ENCODE measurements at places on chromosomes 1 and 21.

DNA sequence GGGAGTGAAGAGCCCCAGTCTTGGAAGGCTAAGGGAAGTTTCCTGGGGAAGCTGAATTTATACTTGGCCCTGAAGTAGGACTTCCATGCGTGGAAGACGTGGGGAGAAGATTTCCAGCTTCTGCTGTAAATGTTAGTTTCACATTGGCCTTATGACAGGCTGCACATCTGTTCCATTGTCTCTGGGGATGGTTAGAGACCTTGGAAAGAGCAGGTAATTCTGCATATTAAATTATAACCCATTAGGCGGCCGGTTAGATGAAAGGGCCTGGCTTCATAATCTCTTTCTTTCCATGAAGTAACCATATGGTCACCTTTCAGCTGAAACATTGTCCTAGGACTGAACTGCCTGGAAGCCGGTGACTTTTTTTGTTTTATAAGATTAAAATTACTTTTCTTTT is 37.5 kb downstream of the DPT start:
- DNase-seq = no peak

- no peak for DNase-seq
These were observed 40.1 kb downstream of the SLC9C2 start for GRCh38 chr1:173562813-173563212.

GRCh38 chr21:46066591-46067331 is 31.2 kb upstream of the COL6A2 start:
- DNase-seq = no peak

DNA sequence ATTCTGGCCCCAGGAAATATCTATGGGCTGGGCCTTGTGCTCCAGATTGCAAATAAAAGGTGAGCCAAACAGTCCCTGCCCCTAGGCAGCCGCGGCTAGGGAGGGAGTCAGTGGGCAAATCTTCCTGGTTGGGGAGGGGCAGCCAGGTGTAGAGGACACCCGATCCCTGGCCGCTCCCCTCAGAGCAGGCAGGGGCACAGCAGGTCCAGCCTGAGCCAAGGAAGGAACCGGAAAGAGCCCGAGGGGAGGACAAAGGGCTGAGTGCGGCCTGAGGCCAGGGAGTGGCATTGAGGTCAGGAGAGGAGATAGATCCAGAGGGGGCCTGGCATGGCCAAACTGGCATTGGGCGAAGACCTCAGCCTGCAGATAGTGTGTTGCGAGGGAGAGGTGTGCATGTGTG is 36.6 kb upstream of the ARF1 start:
- DNase-seq = no peak

- DNase-seq = no peak
These were observed 973 bp downstream of the KRTAP10-11 start for GRCh38 chr21:44647222-44647552.

GRCh38 chr1:86503406-86504136 is 34.8 kb downstream of the CLCA1 start:
- no peak for DNase-seq

- DNase-seq = no peak
These were observed 51.0 kb upstream of the RGS8 start for GRCh38 chr1:182735343-182735742.

DNA sequence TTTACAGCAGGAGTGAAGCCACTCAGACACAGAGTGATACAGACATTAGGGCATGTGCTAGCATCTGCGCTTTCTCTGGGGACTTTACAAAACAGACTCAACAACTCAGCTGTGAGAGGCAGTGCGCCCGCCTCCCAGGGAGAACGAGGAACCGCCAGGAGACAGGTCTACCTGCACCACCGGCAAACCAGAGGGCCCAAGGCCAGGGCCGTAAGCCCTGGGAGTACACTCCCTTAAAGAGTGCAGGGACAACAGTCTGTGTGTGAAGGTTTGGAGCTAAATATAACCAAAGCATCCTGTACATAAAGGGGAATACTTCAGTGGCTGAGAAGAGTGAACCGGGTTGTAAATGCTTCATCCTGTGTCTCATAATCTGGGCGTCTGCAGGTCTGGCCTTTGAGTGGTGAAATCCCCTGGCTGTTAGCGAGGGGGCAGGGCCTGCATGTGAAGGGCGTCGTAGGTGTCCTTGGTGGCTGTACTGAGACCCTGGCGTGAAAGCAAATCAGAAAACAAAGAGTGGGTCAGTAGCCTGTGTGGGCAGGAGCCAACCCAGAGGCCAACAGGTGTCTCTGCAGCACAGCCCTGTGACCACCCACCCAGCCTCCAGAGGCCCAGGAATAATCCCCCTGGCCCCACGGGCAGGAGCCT is 86.9 kb downstream of the CD247 start:
- no peak for DNase-seq

DNA sequence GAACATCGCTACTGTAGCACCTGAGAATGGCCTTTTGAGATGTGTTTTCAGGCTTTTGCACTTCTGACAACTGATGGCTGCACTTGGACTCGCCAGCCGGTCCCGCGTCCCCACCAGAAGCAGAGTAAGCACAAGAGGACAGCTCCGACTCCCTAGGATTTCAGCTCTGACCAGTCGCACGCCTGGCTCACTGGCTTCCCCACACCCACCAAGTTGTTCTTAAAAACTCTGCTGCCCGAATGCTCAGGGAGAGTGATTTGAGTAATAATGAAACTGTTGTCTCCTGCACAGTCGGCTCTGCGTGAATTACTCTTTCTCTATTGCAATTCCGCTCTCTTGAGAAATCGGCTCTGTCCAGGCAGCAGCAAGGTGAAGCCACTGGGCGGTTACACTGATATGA is 40.2 kb upstream of the NLRP3 start:
- DNase-seq = no peak

GRCh38 chr1:108190001-108190634 is 10.0 kb downstream of the SLC25A24 start:
- no peak for DNase-seq

DNA sequence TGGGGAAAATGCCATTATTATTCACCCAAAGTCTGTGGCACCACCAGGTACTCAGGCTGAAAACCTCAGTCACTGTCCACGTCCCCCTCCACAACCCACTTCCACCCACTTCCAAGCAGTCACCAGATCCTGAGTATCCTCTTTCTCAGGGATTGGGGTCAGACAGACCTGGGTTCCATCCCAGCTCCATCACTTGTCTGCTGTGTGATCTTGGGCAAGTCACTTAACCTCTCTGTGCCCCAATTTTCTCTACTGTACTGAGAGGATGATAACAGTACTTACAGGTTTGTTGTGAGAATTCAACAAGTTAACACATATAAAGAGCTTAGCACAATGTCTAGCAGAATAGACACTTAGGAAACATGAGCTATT is 29.7 kb upstream of the FOXO6 start:
- no peak for DNase-seq

DNA sequence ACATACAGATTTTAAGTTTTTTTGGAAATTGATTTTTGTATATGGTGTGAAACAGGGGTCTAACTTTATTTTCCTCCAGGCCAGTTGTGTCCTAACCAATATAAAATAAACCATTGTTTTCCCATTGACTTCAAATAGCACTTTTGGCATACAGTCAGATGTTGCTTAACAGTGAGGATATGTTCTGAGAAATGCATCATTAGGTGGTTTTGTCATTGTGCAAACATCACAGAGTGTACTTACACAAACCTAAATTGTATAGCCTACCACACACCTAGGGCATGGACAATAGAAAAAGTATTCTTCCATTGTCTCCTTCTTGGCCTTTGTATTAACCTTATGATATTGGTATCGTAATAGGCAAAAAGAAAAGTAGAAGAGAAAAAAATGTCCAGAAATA is 37.4 kb upstream of the DISP1 start:
- DNase-seq = no peak

DNA sequence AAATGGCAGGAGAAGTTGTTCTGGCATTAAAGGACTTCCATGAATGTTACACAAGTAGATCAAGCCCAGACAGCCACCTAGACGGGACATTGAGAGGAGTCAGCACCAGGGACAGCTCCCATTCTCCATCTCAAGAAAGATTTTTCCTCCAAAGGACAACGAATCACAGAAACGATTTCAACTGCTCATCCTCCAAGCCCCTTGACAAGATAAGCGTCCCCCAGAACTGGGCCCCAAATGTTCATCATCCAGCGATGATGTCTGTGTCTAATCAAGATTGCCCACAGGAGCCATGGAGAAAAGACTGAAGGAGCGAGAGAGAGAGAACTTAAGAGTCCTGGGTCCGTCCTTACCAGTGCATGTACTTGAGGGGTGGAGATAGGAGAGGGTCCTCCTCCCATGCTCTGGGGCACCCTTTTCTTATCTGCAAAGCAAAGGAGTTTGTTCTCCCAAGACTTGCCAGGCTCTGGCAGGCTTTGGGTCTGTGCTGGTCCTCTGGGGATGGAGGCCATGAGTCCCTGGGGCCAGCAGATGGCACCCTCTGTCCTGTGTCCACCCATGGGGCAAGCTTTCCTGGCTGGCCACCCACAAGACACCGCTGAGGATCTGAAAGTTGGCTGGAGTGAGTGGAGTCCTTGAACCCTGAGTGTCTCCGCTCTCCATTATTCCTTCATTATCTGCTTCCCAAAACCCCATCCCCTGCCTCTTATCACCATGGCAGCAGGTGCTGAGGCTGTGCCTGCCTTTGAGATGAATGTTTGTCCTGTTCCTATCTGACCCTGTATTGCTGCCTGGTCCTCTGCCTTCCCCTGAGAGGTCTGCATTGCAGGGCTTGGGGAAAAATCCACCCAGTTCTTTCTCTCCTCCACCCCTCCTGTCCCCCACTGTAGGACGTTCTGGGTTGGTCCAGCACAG is 164.6 kb downstream of the ACTL8 start:
- no peak for DNase-seq

DNA sequence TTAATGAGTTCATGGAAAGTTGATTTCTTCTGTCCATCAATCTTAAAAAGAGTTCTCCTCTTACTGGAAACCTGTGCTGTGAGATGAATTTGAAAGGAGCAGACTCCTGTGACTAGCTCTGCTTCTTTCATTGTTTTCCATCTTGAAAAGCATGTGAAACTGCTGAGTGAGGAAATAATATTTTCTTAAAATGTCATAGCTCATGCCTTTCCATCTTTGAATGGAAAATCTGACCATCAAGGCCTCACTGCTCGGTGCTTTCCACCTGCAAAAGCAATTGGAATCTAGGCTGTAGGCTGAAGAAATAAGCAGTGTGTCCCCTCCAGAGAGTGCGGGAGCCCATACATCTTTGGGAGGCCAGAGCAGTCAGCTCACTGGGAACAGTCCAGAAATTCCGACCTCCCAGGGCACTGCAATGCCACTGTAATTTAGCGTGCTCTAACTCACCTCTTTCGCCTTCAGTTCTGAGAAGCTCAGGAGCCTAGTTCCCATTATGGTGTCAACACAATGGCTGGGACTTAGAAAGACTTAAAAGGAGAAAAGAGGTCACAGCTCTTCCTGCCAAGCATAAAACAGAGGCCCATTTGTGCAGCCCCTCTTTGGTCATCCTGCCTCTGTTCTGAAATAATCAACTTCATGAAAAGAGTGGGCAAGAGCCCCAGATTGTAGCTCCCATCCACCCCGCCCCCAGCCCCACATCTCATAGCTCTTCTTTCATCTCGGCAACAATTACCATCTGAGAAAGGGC is 50.4 kb upstream of the F3 start:
- no peak for DNase-seq

- DNase-seq = no peak
These were observed 41.7 kb downstream of the ALPL start for GRCh38 chr1:21550866-21551475.

DNA sequence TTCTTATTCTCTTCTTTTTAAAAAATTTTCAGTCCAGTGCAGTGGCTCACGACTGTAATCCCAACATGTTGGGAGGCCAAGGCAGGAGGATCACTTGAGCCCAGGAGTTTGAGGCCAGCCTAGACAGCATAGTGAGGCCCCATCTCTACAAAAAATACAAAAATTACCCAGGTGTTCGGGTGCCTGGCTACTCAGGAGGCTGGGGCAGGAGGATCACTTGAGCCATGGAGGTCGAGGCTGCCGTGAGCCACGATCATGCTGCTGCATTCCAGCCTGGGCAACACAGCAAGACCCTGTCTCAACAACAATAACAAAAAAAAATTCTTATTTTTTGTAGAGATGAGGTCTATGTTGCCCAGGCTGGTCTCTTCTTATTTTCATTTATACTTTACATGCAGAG is 7.9 kb downstream of the PLA2G2D start:
- DNase-seq = no peak

DNA sequence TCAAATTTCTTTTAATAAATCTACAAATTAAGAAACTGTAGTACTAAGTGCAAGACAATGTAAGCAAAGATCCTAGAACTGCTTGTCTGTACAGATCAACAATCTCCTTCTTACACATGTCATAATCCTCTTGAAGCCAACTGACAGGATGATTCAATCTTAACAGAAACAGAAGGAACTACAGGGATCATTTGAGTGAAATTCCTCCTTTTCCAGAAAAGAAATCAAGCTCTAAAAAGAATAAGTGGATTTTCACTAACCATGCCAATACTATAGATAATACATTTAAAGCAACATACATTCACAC is 53.2 kb downstream of the RAB3GAP2 start:
- DNase-seq = no peak

DNA sequence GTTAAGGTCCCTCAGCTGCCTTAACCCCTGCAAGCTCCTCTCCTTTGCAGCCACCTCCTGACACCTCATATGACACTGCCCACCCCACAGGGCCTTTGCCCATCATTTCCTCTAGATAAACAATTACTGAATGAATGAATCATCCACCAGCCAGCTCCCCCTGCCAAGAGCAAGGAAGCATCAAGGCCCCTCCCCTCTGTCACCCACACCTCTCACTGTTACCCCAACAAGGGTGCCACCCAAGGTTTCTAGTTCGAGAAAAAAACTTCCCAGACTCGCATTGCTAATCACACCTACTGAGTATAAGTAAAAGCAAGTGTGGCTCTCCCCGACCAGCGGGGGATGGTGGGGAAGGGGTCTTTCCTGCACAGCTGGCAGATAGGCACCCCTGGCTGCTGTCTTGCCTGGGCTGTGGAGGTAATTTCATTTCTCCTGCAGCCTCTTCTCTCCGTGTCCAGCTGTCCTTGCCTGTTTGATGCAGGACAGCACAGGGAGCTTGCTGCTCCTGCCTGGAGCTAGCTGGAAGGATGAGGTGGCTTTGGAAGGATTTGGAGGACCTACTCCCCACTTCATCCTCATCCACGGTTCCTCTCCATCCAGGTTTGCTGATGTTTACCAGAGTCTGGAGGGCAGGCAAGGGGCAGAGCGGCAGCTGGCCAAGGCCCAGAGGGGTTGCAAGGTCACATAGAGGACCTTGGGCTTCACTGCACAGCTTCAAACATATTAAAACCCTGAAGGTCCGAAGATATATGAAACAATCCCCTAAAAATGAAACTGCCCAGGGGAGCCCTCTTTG is 33.1 kb upstream of the LBR start:
- DNase-seq = no peak

DNA sequence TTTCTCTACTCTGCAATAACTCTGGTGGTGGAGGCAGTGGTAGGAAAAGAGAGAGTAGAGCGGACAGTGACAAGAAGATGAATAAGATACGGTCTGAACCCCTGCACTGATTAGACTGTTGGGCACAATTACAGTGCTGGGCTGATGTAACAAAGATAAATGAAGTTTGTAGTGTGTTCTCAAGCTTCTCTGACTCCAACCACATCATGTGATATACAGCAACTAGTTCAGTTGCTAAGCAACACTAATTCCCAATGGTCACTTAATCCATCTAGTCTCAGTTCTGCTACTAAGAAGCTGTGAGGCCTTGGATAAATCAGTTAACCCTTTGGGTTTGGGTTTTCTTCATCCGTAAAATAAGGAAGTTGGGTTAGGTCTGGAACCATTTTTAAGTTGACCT is 17.3 kb downstream of the DDR2 start:
- no peak for DNase-seq

GRCh38 chr1:25445993-25446538 is 15.4 kb downstream of the MACO1 start:
- no peak for DNase-seq
